ENCODE measurements at places on chromosomes 6 and 20. TPM values are rescaled to one million over a fixed set of nuclear protein-coding genes. Genes with fewer than 3 reads are reported as not detected.

The ADGB gene
- 0.57 TPM for total RNA-seq

The GTSF1L gene
- not detected for total RNA-seq

- H3K4me1 ChIP-seq, result no peaks in the 10 kb centered on the region
- no peaks in the 10 kb centered on the region for H3K27me3 ChIP-seq
- no peak overlapping the region for H3K4me3 ChIP-seq
- H3K36me3 ChIP-seq, result no peaks in the 10 kb centered on the region
Observed at GRCh38 chr6:68141190-68141589, 493.9 kb upstream of the ADGRB3 start.

The PAK5 gene
- total RNA-seq, result 0.07 TPM

The TLDC2 gene
- total RNA-seq, result 29.7 TPM

The WFDC10B gene
- not detected for total RNA-seq

The GPX5 gene
- not detected for total RNA-seq

GRCh38 chr20:21704408-21705385 is 767 bp upstream of the PAX1 start:
- H3K4me1 ChIP-seq, result no peaks in the 10 kb centered on the region
- DNase-seq, result no peak
- H3K27ac ChIP-seq, result no peak overlapping the region

DNA sequence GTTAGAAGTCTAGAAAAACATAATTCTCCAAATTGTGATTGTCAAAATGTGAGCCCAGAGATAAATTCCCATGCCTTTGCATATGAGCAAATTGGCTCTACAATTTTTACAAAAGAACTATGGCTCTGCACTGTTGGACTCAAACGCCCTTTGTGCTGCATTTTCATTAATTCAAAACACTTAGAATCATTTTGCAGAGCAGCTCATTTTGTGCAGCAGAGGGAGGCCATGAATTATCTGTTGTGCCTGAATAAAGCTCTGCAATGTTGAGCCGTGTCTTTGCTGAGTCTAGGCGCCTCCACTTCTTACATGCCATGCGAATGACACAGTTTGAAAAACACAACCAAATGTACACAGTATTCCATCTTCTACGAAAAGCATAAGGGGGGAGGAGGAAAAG is 230.2 kb downstream of the PRKN start:
- no peaks in the 10 kb centered on the region for H3K36me3 ChIP-seq
- no peaks in the 10 kb centered on the region for H3K27me3 ChIP-seq
- H3K27ac ChIP-seq, result no peak overlapping the region
- DNase-seq, result no peak
- H3K4me3 ChIP-seq, result no peak overlapping the region

DNA sequence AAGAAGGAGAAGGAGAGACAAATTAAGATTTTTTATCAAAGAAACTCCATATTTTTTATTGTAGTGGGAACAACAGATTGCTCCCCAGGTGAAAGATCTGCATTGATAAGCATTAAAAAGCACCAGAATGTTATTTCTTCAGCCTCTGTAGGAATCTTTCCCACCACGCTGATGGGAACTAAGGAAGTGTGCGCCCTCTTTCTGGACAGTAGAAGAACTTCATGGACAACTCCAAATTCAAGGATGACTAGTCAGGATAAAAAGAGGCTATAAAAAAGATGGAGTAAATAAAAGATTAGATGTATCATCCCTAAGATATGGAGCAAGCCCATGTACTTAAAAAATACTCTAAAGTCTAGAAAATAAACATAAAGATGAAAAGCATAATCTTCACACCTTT is 45.8 kb upstream of the PAK5 start:
- no peaks in the 10 kb centered on the region for H3K27me3 ChIP-seq
- H3K4me1 ChIP-seq, result no peaks in the 10 kb centered on the region
- H3K4me3 ChIP-seq, result no peak overlapping the region
- no peak for DNase-seq

All from colonic mucosa (tissue), 4 donors.